ENCODE measurements at places on chromosomes 11 and 22.

- DNase-seq, result no peak
Measured at GRCh38 chr11:134861490-134862104, 449.6 kb upstream of the B3GAT1 start.

DNA sequence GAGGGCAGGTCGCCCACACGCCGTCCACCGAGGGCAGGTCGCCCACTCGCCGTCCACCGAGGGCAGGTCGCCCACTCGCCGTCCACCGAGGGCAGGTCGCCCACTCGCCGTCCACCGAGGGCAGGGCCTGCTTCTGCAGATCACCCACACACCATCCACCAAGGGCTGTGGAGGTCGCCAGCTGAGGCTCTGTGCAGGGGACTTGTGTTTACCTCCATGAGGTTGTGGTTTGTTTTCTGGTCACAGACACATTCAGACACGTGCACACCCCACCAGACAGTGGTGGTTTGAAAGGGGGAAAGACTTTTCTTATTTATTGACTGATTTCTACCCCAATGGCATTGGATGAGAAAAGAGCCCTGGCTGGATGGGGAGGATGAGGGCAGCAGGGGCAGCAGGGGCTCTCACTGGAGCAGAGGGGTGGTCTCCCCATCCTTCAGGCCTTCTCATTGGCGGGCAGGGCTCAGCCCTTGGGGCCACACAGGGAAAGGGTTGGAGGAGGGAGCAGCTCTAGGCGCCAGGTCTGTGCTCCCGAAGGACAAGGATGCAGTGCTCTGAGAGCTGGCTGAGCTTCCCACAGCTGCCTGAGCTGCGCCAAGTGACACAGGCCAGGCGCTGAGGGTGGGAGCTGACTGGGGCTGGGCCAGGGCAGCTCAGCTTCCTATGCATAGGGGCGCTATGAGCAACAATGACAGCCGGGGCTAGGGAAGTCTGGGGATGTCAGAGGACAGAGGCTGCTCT lies 252.6 kb upstream of the B3GAT1 start:
- DNase-seq, result no peak

DNA sequence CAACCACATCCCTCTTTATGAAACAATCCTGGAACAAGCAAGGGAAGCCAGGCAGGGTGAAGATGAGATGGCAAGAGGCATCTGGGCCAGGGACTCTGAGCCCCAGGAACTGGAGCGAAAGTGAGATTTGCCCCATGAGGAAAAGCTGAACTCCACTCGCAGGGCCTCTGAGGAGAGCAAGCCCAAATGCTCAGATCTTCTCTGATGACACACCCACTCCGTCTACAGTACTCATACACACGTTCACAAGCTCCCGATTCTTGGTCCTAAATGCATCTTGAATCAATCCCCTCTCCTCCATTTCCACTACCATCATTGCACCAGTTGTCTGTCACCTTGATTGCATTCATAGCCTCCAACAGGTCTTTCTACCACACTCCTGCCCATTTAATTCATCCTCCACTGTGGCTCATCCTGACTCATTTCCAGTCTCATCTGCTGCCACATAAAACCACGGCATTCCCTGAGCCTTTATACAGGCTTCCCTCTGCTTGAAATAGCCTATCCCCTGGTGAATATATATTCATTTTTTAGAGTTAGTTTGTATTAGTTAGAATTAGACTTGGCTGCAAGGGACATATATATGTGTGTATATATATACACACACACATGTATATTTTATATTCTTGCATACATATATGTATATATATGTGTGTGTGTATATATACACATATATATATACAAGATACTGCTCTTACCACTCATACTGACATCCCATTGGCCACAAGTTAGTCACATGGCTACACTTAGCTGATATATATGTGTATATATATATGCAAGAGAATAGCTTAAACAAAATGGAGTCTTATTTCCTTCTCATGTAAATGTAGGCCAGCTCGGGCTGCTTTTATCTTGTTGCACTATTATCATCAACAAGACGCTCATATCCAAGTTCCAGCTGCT lies 1.4 kb upstream of the APOA5 start:
- DNase-seq, result no peak

- DNase-seq, result no peak
Measured at GRCh38 chr22:19455585-19456370, 8.3 kb upstream of the C22orf39 start.

- no peak for DNase-seq
Measured at GRCh38 chr22:23822101-23822671, 16.6 kb downstream of the DERL3 start.

DNA sequence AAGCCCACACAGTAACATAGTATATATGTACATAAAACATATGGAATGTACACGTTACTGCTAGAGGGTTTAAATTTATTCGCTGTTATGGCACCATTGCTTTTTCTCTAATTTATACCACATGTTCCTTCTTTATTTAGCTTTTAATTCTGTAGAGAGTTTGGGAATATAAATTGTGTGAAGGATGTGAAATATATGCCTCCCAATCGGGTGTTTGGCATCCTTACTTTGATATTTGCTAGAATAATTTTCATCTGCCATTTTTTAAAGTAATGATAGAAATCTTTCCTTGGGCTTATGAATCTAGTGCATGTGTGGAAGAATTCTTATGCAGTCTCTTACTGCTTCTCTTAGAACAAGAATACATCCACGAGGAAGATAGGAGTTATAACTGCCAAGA lies 509.8 kb upstream of the RAG2 start:
- DNase-seq, result no peak

- no peak for DNase-seq
Measured at GRCh38 chr11:70068950-70069349, 9.2 kb upstream of the ANO1 start.

DNA sequence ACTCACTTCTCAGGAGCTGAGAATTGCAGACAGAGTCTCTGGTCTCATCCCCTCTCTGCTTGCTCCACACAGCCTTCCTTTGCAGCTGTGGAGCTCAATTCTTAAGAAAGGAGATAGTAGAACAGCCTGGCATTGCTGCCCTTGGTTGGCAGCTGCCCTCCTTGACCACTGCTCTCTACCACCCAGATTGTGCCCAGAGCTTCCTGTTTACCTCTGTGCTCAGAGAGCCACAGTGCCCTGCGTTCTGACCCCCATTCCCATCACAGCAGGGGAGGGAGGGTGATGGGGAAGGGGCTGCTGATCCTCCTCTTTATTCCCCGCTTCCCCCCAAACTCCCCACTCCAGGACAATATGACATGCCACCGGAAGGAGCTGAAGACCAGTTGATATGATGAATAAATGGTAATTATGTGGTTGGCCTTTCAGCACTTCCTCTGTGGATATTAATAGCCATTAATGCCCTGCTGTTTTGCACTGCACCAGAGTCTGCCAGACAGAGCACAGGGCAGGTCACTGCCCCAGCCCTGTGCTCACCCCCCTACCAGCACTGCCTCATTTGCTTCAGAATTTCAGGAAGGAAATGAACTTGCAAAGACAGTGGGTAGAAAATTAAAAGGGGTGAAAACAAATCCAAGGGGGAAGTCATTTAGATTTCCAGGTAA lies 426.8 kb upstream of the CADM1 start:
- peak; percentile 84 for DNase-seq

DNA sequence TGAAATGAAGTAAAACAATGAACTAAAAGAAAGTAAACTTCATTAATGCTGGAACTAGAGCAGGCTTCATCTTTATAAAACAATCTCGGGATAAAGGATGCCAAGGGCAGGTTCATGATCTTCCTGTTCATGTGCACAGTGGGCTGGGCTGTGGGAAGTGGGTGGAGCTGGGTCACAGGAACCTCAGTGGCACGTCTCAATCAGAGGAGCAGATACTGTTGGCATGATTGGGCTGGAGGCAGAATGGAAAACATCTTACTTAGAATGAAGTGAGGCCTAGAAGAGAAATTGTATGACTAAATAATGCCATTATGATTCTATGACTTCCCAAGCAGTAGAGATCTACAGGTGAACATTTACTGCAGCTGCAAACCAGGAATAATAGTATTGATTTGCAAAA lies 45.4 kb upstream of the CALCB start:
- no peak for DNase-seq

DNA sequence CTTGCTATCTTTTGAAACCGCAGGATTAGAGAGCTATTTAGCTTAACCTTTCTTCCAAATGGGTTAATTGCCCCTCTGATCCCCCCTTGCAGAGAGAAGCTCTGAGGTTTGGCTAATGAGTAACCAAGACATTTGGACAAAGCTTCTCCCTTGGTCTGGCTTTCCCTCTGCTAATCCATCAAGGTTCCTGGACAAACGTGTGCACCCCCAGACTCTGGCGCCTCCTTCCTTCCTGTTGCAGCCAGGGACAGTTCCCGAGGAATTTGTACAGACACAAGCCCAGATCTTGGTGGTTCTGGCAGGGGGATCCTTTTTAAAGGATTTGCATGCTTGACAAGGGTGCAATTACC lies 1.6 kb downstream of the KIAA1671 start:
- DNase-seq, result no peak

- DNase-seq, result no peak
Measured at GRCh38 chr11:105357764-105358163, 218.2 kb upstream of the CARD18 start.

GRCh38 chr11:78418584-78419211 lies 1.1 kb upstream of the GAB2 start:
- DNase-seq, result no peak

GRCh38 chr11:113151521-113151920 lies 162.9 kb upstream of the TTC12 start:
- DNase-seq, result no peak

DNA sequence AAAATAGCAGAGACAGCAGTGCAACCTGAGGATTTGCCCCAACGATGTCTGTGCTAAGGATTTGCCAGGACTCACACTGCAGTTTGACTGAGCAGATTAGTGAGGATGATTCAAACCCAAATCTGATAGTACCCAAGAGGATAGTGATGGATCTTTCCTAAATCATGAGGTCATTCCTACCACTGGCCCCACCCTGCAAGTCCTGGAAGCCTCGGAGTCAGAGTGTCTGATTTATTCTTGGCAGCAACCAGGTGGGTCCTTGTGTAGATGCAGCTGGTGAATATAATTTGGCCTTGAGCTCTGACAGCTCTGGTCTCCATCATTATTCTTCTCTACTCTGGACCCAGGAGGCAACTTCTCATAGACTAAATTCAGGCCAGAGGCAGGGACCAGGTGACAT lies 179.3 kb upstream of the RAG2 start:
- DNase-seq, result no peak

DNA sequence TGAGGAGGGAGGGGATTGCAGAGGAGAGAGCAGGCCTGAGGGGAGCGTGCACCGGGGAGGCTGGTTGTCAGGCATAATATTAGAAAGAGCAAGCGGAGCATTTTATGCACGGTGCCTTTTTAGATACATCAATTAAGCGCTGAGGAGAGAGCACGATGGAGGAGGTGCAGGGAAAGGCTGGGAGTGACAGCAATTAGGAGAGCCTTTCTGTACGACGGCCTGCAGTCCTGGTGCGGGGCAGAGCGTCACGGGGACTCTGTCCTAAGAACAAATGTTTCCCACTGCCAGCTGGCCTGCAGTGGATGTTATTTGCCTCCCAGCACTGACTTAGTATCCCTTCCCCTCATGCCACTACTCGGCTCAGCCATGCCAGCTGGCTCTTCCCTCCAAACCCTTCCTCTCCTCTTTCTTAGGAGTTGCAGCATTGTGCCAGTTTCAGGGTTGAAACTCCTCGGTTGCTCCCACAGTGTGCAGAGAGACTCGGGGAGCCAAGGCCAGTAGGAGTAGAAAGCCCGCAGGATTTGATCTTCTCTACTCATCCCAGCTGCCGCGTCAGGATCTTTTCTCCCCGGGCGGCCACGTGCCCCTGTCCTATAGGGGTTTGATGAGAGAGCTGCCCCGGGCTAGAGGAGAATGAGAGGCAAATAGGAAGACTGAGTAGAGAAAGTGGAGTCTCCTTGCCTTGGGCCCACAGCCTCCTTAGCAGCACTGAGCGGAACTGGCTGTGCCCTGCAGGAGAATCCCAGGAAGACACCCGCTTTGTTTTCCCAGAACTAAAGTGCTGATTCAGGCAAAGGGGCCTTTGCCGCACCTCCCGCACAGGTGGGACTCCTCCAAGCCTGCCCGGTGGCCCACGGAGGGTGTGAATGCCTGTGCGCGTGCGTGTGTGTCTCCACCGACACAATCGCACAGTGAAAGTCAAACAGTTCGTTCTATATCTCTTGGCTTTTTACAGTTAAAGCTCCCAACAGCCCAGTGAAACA lies 875.3 kb downstream of the NTM start:
- DNase-seq, result no peak

GRCh38 chr22:44468973-44469372 lies 29.1 kb downstream of the RTL6 start:
- DNase-seq, result no peak

GRCh38 chr11:61446211-61446651 lies 16.3 kb downstream of the SDHAF2 start:
- peak; percentile 95 for DNase-seq

DNA sequence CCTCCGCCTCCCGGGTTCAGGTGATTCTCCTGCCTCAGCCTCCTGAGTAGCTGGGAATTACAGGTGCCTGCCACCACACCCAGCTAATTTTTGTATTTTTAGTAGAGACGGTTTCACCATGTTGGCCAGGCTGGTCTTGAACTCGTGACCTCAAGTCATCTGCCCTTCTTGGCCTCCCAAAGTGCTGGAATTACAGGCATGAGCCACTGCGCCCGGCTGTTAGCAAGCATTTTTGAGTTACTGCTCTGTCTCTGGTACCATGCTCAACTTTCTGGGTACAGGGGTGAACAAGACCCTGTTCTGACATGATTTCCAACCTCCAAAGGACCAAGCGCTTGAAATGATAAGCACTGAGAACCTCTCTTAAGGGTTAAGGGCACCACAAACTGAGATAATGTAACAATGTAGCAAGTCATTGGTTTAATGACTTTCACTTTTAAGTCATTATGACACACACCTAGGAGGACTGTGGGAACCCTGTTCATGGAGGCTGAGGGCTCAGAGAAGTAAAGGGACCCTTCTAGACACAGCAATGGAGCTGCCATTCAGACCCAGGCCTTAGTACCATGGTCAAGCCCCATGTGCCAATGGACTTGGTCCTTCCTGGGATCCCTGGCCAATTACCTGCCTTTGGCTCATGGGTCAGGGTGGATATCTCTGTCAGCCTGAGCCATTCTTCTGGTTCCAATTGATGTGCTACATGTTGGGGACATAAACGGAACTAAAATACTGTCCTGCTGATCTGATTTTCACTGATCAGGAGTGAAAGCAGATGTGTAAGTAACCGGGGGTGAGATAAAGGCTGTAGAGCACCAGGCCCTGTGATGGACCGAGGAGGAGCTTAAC lies 11.6 kb downstream of the SLC3A2 start:
- DNase-seq, result no peak
